Lower leg skin (tissue), 4 donors: ENCODE measurements at places on chromosomes 4 and X. TPM values are rescaled to one million over a fixed set of nuclear protein-coding genes. Genes with fewer than 3 reads are reported as not detected.

Gene NAP1L5
- 1.9 TPM for total RNA-seq

Gene PITX2
- total RNA-seq = 0.34 TPM

Gene CSAG1
- total RNA-seq = not detected

DNA sequence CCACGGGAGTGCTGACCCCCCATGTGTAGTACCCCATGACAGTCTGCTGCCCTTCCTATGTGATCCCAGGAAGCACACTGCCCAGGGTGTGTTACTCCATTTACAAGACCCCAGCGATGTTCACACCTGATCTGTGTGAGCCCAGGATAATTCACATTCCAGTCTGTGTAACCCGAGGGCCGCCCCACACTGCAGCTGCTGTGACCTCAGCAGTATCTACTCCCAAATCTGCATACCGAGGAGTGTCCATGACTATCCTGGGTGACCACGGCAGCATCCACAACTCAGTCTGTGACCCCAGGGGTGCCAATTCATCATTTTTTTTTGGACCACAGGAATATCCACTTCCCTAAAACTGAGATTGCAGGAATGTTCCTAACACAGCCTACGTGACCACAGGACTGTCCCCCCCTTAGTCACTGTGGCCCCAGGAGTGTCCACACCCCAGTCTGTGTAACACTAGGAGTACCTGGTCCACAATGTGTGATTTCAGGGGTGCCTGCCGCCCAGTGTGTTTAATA is 7.8 kb upstream of the GLOD5 start:
- DNase-seq = no peak

Gene ADGRL3
- 1.8 TPM for total RNA-seq

- DNase-seq = no peak
Observed at GRCh38 chrX:113651306-113651705, 810.7 kb upstream of the AMOT start.

- DNase-seq = peak; percentile 74
Observed at GRCh38 chr4:8914461-8915171, 43.0 kb upstream of the HMX1 start.

Gene BTC
- total RNA-seq = 68.4 TPM

Gene SMR3B
- total RNA-seq = not detected

Gene PABPC4L
- 0.42 TPM for total RNA-seq

- DNase-seq = no peak
Observed at GRCh38 chrX:69314436-69315348, 149.4 kb upstream of the PJA1 start.

Gene ERVMER34-1
- 1.3 TPM for total RNA-seq

Gene ADH1A
- not detected for total RNA-seq

Gene HS6ST2
- total RNA-seq = 0.17 TPM

- no peak for DNase-seq
Observed at GRCh38 chr4:75189711-75190335, 256.9 kb downstream of the PARM1 start.

GRCh38 chrX:112738347-112739033 is 58.8 kb upstream of the LHFPL1 start:
- no peak for DNase-seq

Gene MAGEA11
- not detected for total RNA-seq

GRCh38 chr4:186932196-186932595 is 208.5 kb upstream of the FAT1 start:
- DNase-seq = no peak

Gene SLC6A14
- total RNA-seq = 16.6 TPM

Gene JCHAIN
- 3.0 TPM for total RNA-seq

DNA sequence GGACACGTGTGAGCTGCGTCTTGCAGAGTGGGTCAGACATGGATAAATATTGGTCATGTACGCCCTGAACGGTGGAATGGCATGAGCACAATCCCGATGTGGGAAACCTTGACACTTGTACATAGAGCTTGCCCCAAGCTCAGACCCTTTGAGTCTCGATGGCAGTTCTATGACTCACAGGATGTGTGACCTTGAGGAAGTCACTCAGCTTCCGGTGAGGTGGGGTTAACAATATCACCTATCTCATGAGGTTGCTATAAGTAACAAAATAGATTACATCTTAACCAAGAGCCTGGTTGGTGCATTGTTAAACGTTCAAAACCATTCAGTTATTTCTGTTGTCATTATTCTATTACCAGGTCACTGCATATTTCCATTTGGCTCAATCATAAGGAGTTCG is 109.1 kb upstream of the TBL1X start:
- no peak for DNase-seq

Gene WDFY3
- 98.4 TPM for total RNA-seq

Gene F8
- total RNA-seq = 7.0 TPM

- no peak for DNase-seq
Observed at GRCh38 chrX:28223991-28224390, 242.7 kb upstream of the DCAF8L1 start.

Gene NDST3
- total RNA-seq = not detected

- no peak for DNase-seq
Observed at GRCh38 chr4:157997296-157997695, 175.5 kb downstream of the GASK1B start.

- no peak for DNase-seq
Observed at GRCh38 chr4:114386637-114387233, 211.9 kb upstream of the UGT8 start.

- DNase-seq = no peak
Observed at GRCh38 chrX:45258731-45259402, 58.2 kb upstream of the DIPK2B start.

DNA sequence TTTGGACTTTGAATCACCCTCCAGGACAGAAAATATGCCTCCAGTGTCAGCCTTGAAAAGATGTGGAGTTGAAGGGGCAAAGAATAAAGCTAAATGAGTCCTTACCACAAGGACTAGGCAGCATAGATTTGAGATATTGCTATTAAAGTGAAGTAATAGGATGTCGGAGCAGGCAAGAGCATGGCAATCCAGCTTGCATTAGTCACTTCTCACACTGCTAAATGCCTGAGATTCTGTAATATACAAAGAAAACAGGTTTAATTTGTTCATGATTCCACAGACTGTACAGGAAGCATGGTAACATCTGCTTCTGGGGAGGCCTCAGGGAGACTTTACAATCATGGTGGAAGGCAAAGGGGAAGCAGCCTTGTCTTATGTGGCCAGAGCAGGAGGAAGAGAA is 109.8 kb upstream of the PCDH7 start:
- DNase-seq = no peak

DNA sequence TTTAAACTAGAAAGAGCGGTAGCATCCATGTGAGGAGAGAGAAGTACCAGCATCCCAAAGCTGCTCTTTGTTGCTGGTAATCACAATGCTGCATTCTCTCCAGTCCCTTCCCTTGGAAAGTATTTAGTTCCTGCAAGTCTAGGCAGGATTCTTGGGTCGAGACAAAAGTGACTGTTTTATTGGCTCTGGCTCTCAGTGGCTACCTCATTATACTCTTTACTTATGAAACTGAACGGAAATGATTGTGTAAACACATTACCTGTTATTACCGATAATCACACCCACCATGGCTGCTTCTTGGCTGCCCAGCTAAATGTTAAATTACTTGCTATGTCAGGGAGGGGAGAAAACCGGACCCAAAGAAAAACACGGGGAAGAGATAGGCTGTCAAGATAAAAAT is 26.2 kb downstream of the ATXN3L start:
- DNase-seq = no peak

GRCh38 chr4:145881576-145881975 is 57.0 kb downstream of the ZNF827 start:
- DNase-seq = no peak

GRCh38 chr4:73998040-73999011 is at the start of gene CXCL5:
TSS of gene CXCL5 (minus strand) at chr4:73998677. CDS start at chr4:73998581, 96 bp downstream.
- DNase-seq = no peak

Gene KCND1
- total RNA-seq = 0.39 TPM

DNA sequence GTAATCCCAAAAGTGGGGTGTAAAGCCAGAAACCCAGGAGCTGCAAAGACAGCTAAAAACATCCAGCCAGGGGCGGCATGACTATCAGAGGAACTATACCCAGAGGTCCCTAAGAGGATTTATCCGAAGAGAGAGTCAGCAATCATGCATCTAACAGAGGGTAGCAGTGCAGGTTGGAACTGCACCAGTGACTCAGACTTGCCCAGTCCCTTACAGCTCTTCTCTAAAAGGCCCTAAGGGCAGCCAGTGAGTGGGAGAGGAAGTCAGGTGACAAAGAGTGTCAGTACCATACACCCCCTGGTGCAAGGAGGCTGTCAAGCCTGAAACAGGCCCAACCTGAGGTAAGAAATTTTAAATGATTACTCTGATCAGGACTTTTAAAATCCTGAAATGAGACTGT is 88.1 kb downstream of the CAMK2D start:
- DNase-seq = no peak

- no peak for DNase-seq
Observed at GRCh38 chrX:141733371-141733770, 34.8 kb upstream of the SPANXD start.

DNA sequence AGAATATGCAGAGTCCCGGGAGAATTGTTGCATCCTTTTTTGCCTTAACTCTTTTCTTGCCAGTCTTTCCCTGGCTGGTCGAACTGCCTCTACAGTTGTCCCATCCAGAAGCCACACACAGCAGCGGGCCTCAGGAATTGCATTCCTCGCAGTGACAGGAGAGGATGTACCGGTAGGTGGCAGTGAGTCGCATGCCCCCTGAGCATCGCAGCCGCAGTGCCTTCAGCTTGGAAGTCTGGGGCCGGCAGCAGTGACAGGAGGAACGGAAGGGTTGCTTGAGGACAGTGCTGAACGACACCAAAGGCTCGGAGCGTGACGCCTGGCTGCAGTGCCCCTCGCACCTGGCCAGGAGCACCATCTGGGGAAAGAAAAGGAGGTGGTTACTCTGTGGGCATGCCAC is 23.5 kb downstream of the NDP start:
- no peak for DNase-seq

DNA sequence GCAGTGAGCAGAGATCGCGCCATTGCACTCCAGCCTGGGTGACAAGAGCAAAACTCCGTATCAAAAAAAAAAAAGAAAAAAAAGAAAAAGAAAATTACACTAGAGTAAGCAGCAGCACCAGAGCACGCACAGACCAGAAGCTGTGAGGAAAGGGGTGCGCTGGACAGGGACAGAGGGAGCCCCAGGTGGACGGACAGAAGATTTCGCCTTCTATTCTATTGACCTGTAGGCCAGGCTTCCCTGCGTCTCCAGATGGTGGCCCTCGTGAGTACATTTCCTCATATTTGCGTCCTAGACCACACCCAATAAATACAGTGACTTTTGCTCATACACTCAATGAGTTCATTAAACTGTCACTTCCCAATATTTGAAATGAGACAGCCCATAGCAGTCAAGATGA is 19.1 kb downstream of the MTNR1A start:
- DNase-seq = no peak

Gene OTUD6A
- not detected for total RNA-seq

Gene SYAP1
- total RNA-seq = 16.2 TPM

- DNase-seq = no peak
Observed at GRCh38 chrX:44422631-44423030, 79.2 kb upstream of the EFHC2 start.

DNA sequence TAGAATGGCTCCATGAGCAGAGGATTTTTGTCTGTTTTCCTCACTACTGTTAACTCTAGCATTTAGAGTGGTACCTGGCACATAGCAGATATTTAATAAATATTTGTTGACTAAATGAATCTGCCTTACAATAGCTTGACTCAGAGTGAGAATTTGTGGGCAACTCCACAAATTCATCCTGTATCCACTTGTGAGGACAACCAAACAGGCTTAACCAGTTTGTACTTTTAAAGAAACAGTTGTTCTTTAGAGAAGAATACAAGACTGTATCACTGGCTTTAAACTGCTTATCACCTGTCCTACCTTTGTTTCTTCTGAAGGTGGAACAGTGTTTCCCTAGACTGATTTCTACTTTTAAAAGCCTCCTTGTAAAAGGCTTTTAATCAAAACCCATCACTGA is 141.3 kb upstream of the SH3RF1 start:
- no peak for DNase-seq

GRCh38 chrX:71945237-71945805 is 34.7 kb downstream of the NHSL2 start:
- no peak for DNase-seq

Gene UBA6
- 59.9 TPM for total RNA-seq

Gene SYN1
- total RNA-seq = 0.61 TPM

Gene LUZP4
- not detected for total RNA-seq
